ENCODE measurements at places on chromosomes 13 and 19. TPM values are rescaled to one million over a fixed set of nuclear protein-coding genes. Genes with fewer than 3 reads are reported as not detected.

CAMSAP3 gene
- not detected for total RNA-seq

ZNF577 gene
- 11.0 TPM for total RNA-seq

C3 gene
- total RNA-seq: 71.5 TPM

OR10H3 gene
- total RNA-seq: not detected

GFY gene
- total RNA-seq: not detected

ITGBL1 gene
- 4.7 TPM for total RNA-seq

SOHLH2 gene
- 3.1 TPM for total RNA-seq

S1PR5 gene
- 1.6 TPM for total RNA-seq

ACP7 gene
- not detected for total RNA-seq

YIPF2 gene
- total RNA-seq: 30.3 TPM

NLRP9 gene
- total RNA-seq: not detected

TMC4 gene
- total RNA-seq: 1.0 TPM

COX6B1 gene
- 368 TPM for total RNA-seq

SELENOV gene
- not detected for total RNA-seq

ZNF69 gene
- total RNA-seq: 3.7 TPM

Data from skeletal muscle tissue (tissue), 5 donors.